ENCODE measurements at places on chromosomes 2 and 18. TPM values are rescaled to one million over a fixed set of nuclear protein-coding genes. Genes with fewer than 3 reads are reported as not detected.

DNA sequence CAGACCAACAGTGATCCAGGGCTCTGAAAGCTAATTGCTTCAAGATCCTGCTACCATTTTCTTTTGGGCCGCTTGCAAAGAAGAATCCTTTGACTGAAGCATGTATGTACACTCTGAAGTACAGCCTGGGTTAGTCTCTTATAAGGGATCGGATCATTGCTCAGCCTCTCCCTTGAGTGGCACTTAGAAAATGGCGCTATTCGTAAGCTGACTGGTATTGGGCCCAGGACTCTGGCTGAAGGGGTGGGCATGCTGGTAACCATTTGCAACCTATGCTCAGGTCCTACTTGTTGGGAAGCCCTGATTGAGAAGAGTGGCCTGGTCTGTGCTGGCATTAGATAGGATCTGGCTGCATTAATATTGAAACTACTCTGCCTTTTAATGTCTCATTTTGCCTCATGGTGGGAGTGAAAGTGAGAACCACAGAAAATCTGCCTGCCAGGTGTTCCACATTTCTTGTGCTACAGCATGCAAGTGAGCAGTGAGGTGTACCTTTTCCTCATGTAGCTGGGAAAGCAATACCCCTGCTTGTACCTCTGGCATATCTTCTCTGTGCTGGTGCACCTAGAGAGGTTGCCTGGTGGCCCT is 661 bp upstream of the MGAT5 start:
- no peak for DNase-seq

Gene DTYMK
- total RNA-seq, result 15.7 TPM

Gene C2orf15
- total RNA-seq, result 4.9 TPM

- DNase-seq, result no peak
Measured at GRCh38 chr2:151098841-151099240, 162.8 kb downstream of the RBM43 start.

- no peak for DNase-seq
Measured at GRCh38 chr2:63058144-63058920, 7.7 kb downstream of the OTX1 start.

GRCh38 chr2:46267616-46268015 is 29.6 kb upstream of the EPAS1 start:
- DNase-seq, result no peak

DNA sequence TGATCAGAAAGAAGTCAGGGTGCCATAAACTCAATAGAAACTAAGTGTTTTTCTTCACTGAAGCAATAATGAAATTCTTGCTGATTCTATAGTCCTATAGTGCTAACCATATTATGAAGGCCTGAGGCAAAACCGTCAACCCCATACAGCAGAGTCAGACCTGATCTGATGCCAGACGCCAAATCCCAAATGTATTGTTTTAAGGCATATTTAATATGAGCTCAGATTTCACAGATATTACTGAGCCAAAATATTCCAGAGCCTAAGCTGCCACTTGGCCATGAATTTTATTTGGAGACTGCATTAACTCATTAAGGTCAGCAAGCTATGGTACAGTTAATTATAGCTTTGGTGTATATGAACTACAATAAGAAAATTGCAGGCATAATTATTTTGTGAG is 53.4 kb downstream of the SCN1A start:
- no peak for DNase-seq

Data from ureter (tissue), 1 donor.